Neuronal stem cell (in vitro differentiated cells): ENCODE measurements at places on chromosomes 4 and X.

GRCh38 chr4:38762560-38762959 lies 20.2 kb downstream of the TLR10 start:
- no peak for DNase-seq

DNA sequence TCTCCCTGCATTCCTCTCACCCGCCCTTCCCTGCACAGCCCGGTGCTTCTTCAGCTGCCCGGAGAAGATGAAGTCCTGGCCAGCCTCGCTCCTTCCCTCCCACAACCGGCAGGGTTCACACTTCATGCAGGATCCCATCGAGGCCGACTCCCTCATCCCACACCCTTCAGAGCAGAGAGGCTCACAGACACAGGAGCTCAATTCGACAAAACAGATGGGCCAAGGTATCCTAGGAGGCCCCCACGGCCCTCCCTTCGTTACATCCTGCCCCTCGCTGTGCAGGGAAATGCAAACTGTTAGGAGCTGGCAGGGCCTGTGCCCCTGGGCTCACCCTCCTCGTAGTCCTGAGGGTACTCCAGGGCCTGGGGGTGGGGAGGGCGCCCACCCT lies 238.1 kb downstream of the DHRSX start:
- no peak for DNase-seq

DNA sequence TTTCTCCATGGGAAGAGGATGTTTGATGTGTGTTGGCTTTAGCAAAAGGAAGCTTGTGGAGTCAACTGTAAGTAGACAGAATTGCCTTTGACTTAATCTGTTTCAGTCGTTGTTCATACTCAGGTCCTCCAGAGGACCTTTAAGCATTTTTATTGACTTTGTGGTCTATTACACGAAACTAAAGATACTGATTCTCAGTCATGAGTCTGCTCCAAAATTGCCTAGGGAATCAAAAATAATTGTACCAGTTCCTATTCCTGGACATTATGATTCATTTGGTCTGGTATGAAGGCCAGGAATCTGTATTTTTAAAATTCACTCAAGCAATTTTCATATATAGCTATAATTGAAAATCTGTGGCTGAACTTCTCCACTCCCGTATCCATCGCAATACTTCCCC lies 38.6 kb downstream of the AR start:
- DNase-seq: no peak

DNA sequence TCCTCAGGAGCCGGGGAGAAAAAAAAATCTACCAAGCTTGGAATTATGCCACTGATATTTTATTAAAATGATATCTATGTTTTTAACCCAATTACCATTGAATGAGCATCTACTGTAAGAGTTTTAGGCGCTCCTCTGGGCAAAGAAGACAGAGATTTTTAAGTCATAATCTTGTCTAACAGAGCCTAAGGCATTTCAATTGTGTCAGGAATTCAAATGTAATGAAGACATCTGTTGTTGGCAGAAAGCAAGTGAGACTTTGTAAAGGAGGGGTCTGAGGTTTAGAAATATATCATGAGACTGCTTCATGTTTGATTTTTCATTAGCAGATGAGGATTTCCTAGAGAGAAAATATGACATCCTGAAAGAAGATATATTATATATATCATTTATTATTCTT lies 1158.1 kb downstream of the FSTL5 start:
- DNase-seq: no peak

DNA sequence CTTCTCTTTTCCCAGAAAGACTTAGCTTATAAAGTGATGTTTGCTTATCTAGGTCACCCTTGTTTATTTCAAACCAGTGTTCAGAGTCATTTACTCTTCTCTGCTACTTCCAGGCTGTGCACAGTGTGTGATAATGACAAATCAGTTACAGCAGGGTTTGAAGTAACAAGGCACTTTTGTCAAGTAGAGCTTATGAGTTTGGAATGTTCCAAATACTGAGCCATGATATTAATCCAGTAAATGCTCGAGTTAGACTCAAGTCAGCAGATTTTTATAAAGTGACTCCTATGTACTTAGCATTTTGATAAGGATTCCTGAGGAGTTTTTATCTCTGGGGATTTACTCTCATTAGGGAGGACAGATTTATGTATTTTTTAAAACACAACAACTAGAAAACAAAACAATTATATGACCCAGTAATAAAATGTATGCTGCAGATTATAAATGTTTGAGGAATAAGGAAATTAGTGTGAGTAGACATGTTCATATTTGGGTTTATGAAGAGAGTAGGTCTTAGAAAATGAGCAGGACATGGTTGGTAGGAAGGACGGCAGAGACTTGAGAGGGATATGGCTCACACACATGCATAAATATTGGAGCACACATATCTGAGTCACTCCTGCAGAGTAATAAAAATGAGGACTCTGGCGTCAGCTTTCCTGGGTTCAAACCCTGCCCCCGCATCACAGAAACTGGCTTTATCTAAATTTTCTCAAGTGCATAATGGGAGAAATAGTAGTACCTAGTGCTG lies 271.2 kb downstream of the FBXO8 start:
- DNase-seq: no peak

GRCh38 chr4:186904101-186904500 lies 180.4 kb upstream of the FAT1 start:
- DNase-seq: no peak

DNA sequence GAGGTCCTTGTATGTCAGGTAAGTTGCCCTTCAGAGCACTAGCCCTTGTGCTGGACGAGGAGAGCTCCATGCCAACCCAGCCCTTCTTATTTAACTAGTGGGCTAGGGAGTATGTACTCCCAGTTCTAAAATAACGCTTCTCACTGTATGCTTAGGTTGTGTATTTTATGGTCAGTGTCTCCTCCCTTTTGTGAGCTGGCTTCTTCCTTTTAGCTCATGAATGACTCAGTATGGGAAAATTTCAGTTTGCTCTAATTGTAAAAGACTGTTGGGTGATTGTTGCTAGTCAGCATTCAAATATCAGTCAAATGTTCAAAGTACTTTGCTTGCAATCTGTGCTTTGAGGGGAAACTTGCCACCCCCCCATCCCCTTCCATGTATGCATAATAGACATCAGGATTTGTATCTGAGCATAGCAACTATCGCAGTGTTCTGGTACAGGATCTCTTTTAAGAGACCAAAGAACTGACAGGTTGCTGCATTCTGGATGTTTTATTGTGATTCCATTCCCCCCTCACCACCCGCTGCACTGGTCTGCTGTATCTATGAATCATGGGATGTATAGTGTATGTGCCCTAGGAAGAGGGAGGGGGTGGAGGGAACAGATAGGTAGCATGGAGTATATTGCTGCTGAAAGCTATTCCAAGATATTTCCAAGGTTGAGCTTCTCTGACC lies 34.7 kb downstream of the DLG3 start:
- no peak for DNase-seq
